ENCODE measurements at places on chromosomes 4 and X.

GRCh38 chrX:136199365-136199764 is 51.8 kb downstream of the MAP7D3 start:
- DNase-seq: no peak

- no peak for DNase-seq
Observed at GRCh38 chr4:148430854-148431253, 11.4 kb downstream of the NR3C2 start.

GRCh38 chr4:54217642-54218495 is 11.2 kb upstream of the PDGFRA start:
- peak; percentile 76 for DNase-seq

DNA sequence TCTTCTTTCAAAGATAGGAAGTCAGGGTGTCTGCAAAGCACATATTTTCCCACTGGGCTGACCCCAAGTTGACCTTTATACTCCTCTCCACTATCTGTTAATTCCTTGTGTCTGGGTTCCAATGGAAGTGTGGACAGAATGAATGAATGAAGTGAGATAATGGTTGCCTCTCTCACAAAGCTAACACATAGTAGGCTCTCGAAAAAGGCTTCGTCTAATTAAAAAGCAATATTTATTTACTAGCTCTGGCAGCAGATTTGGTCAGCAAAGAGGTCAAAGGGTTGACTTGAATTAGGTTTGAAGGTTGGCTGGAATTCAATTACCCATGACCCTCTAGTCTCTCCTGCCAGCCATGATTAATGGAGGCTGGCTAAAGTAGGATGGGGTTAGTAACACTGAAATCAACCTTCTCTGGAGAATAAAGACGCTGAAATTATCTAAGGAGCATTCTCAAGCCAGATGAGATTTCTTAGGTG is 280.3 kb upstream of the KLF3 start:
- no peak for DNase-seq

DNA sequence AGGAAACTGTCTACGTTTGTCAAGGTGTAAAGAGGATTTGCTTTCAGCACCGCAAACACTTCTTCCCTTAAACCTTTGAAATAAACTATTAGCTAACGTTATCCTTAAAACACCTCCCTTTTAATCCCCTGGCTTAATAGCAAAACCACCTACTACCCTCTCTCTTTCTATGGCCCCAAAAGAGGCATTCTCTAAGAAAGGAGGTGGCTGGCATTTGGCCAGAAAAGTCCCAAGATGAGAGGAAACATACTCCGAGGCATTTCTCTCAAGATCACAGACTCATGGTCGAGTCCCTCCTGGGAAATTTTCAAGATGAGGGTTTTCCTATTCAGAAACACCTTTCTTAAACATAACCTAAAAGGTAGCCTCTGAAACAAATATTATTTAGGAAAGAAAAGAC is 60.6 kb upstream of the VCX3B start:
- DNase-seq: no peak
